NCI-H510A treated with DMSO at 0.1 percent for 48 hours (cell line): ENCODE measurements at places on chromosomes 5 and 9.

DNA sequence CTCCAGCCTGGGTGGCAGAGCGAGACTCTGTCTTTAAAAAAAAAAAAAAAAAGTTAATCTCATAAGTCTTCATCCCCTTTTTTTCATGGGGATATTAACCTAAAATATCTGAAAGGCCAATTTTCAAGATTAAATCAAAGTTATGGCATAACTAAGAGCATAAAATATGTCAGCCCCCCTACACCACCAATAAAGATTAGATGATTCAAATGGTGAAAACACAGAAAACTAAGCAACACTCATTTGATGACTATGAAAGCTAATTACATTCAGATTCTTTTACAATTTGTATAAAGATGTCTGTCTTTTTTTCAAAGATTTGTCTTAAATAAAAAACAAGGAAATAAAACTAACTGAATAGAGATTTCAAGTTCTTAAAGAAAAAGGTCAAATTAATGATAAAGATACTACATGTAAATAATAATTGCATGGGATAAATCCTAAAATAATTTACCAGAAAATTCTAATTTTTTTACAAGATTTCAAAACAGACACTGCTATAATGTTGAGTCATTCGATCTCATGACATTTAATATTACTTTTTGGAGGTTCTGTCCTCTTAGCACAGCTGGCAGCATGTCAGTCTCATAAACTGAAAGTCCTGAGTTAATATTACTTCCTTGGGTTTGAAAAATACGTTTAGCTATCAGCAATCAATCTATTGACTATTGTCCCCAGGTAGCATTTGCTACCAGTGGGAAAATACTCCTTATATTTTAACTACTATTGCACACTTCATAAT is 112.9 kb downstream of the KIAA0825 start:
- DNase-seq = no peak

DNA sequence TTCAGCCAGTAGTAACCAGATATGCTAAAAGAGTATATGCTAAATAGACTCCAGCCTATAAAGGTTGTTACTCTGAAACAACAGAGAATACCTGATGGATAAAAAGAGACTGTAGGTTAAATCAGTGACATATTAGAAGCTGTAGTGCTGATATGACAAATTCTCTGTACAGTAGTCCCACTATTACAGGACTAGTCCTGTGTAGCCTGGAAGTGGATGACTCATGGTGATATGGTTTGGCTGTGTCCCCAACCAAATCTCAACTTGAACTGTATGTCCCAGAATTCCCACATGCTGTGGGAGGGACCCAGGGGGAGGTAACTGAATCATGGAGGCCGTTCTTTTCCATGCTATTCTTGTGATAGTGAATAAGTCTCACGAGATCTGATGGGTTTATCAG is 276.2 kb upstream of the POU5F2 start:
- DNase-seq = no peak

DNA sequence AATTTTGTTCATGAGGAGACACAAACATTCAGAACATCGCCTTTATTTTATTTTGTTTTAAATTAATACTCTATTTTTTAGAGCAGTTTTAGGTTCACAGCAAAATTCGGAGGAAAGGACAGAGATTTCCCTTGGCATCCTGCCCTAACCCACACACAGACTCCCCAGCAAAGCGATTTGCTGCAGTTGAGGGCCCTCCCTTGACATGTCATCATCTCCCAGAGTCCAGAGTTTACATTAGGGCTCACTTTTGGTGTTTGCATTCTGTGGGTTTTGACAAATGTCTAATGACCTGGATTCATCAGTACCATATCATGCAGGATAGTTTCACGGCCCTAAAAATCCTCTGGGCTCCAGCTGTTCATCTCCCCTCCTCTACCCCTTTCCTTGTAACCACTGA is 33.6 kb upstream of the COL5A1 start:
- DNase-seq = no peak

DNA sequence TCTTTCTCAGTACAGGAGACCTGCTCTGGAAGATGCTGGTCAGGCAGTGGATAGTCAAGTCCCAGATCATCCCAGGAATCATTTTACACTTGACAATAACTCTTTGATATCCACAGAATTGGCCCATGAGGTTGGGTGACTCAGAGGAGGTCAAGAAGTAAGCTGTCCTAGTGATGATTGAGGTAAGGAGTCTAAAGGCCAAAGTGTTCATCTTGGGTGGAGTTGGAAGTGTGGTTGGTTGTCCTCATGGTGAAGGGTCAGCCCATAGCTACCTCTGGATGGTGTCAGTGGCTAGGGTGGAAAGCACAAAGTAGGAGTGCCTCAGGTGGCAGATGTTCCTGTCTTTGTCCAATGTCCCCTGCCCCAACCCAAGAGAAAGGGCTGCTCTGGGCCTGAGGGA is 24.1 kb upstream of the RCL1 start:
- DNase-seq = no peak

DNA sequence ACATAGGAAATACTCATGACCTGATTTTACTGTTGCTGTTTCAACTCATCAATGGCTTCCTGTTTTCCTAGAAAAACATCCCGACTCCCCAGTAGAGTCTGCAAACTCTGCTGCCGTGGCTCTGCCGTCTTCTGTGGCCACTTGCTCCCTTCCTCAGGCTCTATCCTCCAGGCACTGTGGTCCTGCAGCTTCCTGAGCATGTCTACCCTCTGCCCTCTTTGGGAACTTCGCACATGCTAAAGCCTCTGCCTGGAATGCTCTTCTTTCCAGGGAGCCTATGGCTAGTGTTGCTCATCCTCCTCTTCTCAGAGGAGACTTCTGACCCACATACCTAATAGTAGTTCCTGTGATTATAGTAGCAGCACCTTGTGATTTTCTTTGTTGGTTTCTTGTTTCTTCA is 256.9 kb downstream of the MAN2A1 start:
- DNase-seq = no peak

- DNase-seq = no peak
These were observed 88.4 kb downstream of the ESM1 start for GRCh38 chr5:54897001-54897400.

DNA sequence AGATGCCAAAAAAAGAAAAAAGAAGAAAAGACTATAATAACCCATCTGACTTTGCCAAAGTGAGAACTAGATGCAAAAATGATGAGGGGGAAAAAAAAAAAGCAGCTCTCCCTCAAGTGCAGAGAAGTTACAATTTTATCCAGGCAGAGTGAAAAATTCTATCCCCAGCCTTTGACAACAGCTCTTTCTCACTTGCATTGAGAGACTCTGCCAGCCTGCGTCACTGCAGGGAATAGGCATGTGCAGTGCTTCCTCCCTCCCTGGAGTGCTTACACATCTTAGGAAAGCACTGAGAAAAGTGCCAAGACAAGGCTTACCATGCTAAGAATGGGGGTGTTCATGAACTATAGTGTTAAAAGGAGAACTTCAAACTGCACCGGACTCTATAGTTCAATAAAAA is 418.6 kb upstream of the TYRP1 start:
- DNase-seq = no peak
